ENCODE measurements at places on chromosomes 1 and 21. TPM values are rescaled to one million over a fixed set of nuclear protein-coding genes. Genes with fewer than 3 reads are reported as not detected.

Gene ST6GALNAC3
- 4.7 TPM for total RNA-seq

Gene CD247
- not detected for total RNA-seq

Gene BACE2
- 27.2 TPM for total RNA-seq

Gene TTC3
- 153 TPM for total RNA-seq

Gene CFAP141
- total RNA-seq: not detected

Gene SYCP1
- total RNA-seq: not detected

Gene LRRIQ3
- 0.91 TPM for total RNA-seq

Gene SHISA4
- total RNA-seq: 38.6 TPM

Gene ATAD3C
- 0.13 TPM for total RNA-seq

Gene EXO5
- total RNA-seq: 25.4 TPM

Gene CAPZB
- 156 TPM for total RNA-seq

Gene TRABD2B
- under 0.01 TPM for total RNA-seq

Gene SPATA21
- total RNA-seq: not detected

Gene OXCT2
- total RNA-seq: 0.64 TPM

Gene VAV3
- total RNA-seq: not detected

Gene FAM110D
- total RNA-seq: not detected

Gene MECR
- 26.8 TPM for total RNA-seq

Gene LRRC53
- total RNA-seq: not detected

Gene LEFTY1
- total RNA-seq: not detected

Gene SEMA4A
- total RNA-seq: 0.65 TPM

Gene PTGER3
- 0.39 TPM for total RNA-seq

Gene RAB42
- 5.5 TPM for total RNA-seq

Gene GUCA2B
- not detected for total RNA-seq

Gene PRMT2
- 38.0 TPM for total RNA-seq

Gene NPHS2
- not detected for total RNA-seq

Gene ITGB2
- 1.2 TPM for total RNA-seq

Gene CYP4B1
- not detected for total RNA-seq

Gene DNAJC28
- total RNA-seq: 0.64 TPM

Gene SPRR3
- not detected for total RNA-seq

Gene EVA1B
- total RNA-seq: 247 TPM

Gene NMNAT2
- total RNA-seq: under 0.01 TPM

Gene TEX38
- not detected for total RNA-seq

Gene PLXNA2
- total RNA-seq: 6.3 TPM

Gene C1orf115
- 5.2 TPM for total RNA-seq

Gene CCDC30
- total RNA-seq: 0.13 TPM

Gene OPTC
- total RNA-seq: not detected

Measured in epithelial cell of alveolus of lung (primary cell).